ENCODE measurements at places on chromosomes 1 and 21.

GRCh38 chr1:207868251-207868773 is 42.6 kb downstream of the CD34 start:
- DNase-seq: peak; percentile 35

DNA sequence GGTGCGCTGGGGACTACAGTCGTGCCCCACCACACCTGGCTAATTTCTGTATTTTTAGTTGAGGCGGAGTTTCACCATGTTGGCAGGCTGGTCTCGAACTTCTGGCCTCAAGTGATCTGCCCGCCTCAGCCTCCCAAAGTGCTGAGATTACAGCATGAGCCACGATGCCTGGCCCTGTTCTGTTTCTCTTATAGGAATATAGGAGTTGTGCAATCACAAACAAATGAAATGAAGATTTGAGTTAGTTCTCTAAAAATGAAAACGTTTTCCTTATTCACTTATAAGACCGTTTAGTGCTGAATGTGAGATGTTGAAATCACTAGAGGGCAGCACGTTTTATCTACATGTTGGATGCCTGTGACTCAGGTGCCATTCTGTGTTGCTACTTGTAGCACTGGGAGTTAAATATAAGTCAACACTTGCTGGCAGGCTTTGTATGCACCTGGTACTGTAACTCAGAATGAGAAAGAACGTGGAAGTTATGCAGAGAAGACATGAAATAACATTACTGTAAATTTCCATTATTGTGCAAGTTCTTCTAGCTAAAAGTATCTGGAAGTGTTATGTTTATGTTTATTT is 45.8 kb downstream of the MIGA1 start:
- peak; percentile 17 for DNase-seq

GRCh38 chr21:29385934-29386520 is 87.3 kb downstream of the BACH1 start:
- DNase-seq: no peak

DNA sequence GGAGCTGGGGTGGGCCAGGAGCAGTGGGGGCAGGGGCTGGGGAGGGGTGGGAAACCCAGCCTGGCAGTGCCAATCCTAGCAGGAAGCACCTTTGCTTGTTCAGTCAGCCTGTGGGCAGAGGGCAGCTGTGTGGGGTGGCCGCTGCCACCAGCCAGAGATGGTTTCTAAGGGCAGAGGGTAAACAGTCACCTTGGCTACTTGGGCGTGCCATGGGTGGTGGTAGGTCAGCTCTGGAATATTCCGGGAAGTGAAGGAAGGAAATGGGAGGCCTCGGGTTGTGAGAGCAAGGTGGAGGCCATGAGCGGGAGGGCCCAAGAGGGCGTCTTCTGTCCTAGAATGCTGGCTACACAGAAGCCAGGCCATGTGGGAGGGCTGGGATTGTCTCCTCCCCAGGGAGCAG is 20.7 kb upstream of the WNT4 start:
- DNase-seq: no peak

GRCh38 chr21:39009587-39010225 is 173.5 kb downstream of the PSMG1 start:
- no peak for DNase-seq

GRCh38 chr1:91876781-91877573 is 9.0 kb downstream of the TGFBR3 start:
- DNase-seq: no peak

- DNase-seq: no peak
Observed at GRCh38 chr1:90725657-90726424, 8.7 kb upstream of the BARHL2 start.

GRCh38 chr1:208387908-208388811 is 144.0 kb upstream of the PLXNA2 start:
- no peak for DNase-seq

DNA sequence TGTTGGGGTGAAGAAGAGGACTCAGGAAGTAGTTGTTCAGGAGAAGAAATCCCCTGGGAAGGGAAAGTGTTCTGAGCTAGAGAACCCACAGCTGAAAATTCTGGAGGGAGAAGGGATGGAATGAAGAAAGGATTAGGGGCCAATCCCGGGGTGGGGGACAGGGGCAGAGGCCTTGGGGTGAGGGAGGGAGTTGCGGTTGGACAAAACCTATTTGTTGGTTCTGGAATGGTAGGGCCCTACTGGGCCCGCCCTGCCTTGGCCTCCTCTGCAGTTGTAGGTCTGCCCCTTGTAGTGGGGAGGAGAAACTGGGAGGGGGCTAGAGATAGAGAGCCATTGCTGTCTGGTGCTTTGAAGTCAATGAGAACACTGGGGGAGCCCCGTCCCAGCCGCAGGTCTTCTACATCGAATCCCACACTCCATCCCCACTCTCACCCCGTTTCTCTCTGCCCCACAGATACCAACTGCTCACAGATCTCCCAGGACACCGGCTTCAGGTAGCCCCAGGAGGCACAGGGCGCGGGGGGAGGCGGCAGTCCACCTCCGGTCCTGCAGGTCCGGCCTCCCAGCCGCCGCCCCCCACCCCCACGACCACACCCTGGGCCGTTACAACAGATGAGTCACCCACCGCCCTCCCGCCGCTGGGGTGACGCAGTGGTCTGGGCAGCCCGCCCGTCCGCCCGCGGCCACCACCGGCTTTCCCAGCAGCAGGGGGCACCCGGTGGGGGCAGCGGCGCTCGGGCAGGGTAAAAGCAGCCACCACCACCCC is 1.1 kb downstream of the TAGLN2 start:
- DNase-seq: peak; percentile 64

DNA sequence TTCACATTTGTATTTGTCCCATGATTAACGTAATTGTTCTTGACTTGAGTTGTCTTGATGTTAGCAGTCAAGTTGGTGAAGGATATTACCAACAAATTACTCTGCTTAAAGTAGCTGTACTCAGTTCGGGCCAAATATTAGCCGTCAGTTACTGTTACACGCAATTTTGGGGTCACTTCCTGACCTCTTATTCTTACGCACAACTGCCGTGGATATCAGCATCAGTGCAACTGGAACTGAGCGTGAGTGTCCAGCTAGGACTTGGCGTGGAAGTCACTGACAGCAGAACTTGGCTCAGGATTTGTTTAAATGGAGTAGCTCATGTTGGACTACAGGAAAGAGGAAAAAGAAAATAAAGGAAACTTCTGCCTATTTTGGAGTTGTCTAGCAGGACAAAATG is 56.4 kb downstream of the ADAMTS1 start:
- no peak for DNase-seq

GRCh38 chr1:167244244-167244643 is 23.6 kb downstream of the POU2F1 start:
- no peak for DNase-seq

DNA sequence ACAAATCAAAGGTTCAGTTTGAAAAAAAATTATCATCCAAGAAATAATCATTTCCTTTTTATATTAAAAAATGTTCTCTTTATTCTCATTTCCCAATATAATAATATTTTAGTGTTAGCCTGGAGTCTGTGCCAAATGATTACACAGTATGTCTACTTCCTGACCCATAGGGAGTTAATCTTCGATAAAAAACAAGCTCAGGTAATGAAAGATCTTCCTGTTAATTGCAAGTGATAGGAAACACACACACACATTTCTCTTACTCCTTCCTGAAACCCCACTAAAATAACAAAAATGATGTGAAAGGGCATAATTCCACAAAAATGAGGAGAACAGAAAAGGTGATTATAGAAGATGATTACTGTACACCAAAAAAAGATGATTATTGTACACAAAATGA is 123.5 kb upstream of the CXADR start:
- DNase-seq: no peak

- no peak for DNase-seq
Observed at GRCh38 chr1:209703834-209704504, 677 bp upstream of the HSD11B1 start.

GRCh38 chr21:27511233-27511632 is 544.3 kb upstream of the ADAMTS5 start:
- DNase-seq: no peak

- DNase-seq: no peak
Observed at GRCh38 chr1:88537787-88538186, 146.3 kb upstream of the PKN2 start.

DNA sequence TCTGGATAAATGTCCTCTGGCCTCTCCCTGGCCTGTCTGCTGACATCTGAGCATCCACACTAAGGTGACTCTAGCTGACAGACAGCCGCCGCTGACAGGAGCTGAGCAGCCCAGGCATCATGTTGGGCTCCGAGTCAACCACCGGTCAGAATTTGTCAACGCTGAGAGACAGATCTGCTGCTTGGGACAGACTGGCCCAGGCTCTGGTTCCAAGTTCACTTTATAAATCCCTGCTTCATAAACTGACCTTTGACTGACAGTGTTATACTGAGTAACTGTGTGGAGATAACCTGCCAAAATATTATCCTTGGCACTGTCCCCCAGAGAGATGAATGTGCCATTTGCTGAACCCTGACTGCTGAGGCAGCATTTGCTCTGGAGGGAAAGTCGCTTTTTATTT is 616.7 kb downstream of the NPHP4 start:
- no peak for DNase-seq

GRCh38 chr1:236063919-236064673 is 794 bp downstream of the NID1 start:
- DNase-seq: no peak

DNA sequence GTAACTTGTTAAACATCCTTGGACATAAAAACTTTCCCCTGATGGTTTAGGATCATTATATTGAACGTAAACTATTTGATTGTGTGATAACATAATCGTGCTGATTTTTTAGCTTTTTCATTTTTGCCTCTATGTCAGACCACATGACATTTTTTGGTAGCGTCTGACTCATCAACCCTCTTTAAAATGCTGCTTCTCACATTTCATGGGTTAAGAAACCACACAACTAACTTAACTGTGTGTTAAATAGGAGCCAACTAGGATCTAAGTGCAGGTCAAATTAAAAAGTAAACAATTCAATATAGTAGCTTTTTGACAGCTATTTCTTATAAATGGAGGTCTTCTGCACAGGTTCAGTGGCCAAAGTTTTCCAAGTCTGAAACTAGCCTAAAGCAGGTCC is 9.8 kb downstream of the BTG3 start:
- DNase-seq: peak; percentile 26

GRCh38 chr1:215568299-215568692 is 1.2 kb downstream of the KCTD3 start:
- no peak for DNase-seq

DNA sequence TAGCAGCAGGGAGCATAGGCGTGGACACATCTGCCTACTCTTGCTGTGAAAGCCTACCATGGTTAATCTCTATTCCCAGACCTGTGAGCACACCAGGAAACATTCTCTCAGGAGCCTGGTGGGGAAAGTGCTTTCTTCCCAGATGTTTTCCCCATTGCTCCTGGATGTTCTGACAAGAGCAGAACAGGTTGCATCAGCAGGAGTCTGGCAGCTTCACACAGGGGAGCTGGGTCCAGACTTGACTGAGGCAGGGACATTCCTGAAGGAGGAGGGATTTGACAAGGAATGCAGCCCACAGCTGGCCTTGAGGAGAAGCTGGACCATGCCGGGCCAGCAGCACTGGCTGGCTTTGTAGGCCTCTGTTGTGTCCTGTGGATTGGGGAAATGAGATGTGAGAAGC is 21.0 kb upstream of the ARTN start:
- no peak for DNase-seq

GRCh38 chr1:234256359-234256758 is 116.9 kb upstream of the COA6 start:
- DNase-seq: peak; percentile 17

DNA sequence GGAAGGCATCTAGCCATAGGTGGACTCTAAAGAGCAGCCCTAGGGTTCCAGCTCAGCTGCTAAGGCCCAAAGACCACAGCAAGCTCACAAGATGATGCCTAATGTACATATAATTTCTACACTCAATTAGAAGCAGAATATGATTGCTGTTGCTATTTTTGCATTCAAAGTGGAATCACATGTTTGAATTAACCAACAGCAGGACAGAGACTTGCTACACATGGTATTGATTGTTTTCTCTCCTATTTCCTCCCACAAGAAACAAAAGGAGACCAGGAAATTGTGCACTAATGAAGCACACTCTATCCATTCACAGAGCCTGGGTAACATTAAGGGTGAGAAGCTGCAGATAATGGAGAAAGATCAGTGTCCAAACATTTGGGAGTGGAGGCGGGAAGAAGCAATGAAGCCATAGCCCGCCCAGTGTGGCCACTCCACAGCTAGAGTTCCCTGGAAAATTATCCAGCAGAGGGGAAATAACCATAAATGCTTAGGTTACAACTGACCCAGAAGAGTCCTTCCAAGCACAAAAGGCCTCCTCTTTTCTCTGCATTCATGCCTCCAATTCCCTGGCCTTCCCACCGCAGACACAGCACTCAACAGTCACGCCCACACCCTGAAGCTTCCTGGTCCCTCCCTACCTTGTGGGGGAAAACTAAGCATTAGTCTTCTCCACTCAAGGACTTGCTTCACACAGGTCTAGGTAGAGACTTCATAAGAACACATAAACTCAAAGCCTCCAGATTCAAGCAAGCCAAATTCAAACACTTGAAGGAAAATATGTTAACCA is 7.5 kb downstream of the CNN3 start:
- no peak for DNase-seq

- DNase-seq: no peak
Observed at GRCh38 chr1:78420181-78420580, 70.6 kb upstream of the PTGFR start.

- no peak for DNase-seq
Observed at GRCh38 chr1:53315046-53315445, 12.8 kb downstream of the LRP8 start.

DNA sequence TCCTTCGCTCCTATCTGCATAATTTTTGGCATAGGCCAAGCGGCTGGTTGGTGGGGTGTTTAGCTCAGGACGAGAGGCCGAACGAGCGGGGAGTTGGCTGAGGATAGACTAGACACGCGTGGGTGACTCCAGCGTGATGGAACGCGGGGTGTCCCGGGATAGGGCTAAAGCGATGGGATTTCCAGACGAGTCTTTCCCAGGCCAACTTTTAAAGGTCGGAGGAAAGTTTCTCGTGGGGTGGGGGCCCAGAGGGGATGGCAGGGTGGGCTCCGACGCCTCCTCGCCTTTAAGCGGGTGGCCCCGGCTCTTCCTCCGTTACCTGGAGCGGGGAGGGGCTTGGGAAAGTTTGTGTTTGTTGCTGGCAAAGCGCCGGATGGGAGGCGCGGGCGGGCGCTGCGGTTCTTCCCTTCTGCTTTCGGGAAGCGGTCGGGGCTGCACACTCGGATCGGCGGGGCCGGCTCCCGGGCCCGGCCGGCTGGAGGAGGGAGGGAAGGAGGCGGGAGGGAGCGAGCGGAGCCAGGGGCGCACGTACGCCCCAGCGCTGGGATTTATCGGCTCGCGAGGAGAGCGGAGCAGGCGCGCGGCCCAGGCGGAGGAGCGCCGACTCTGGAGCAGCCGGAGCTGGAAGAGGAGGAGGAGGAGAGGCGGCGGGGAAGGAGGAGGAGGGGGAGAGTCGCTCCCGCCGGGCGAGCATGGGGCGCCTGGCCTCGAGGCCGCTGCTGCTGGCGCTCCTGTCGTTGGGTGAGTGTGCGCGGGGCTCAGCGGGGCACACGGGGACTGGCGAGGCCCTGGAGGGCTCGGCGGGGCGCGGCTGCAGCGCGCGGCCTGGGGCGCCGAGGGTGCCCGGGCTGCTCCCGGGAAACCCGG is at the start of gene PTGFRN:
PTGFRN (plus strand) TSS at position 405 of the 867 bp plus-strand sequence; CDS start at position 693, 288 bp downstream.
- DNase-seq: no peak

DNA sequence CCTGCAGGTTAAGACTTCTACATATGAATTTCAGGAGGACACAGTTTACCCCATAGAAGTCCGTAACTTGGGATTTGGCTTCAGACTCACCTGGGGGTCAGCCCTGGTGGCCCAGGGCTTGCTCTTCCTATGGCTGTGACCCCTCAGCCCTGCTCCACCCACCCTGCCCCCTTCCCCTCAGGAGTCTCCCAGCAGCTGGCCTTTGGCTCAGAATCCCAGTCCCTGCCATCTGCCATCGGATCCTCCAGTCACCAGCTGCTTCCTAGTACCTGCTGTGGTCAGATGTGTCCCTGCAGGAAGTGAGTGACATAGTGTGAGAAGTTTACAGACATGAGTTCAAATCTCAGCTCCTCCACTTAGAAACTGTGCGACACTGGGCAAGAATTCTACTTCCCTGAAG is 332.6 kb downstream of the NPHP4 start:
- no peak for DNase-seq
